ENCODE measurements at places on chromosomes 16 and 17.

GRCh38 chr16:15961060-15961511 is 11.7 kb downstream of the ABCC1 start:
- DNase-seq = peak; percentile 56

- no peak for DNase-seq
Measured at GRCh38 chr16:64253096-64253495, 868.8 kb downstream of the CDH11 start.

GRCh38 chr17:16048811-16049449 is 49.3 kb downstream of the TTC19 start:
- no peak for DNase-seq

GRCh38 chr17:80455336-80455710 is 21.1 kb downstream of the NPTX1 start:
- DNase-seq = no peak

GRCh38 chr17:54969658-54970572 is 1.4 kb downstream of the STXBP4 start:
- no peak for DNase-seq

DNA sequence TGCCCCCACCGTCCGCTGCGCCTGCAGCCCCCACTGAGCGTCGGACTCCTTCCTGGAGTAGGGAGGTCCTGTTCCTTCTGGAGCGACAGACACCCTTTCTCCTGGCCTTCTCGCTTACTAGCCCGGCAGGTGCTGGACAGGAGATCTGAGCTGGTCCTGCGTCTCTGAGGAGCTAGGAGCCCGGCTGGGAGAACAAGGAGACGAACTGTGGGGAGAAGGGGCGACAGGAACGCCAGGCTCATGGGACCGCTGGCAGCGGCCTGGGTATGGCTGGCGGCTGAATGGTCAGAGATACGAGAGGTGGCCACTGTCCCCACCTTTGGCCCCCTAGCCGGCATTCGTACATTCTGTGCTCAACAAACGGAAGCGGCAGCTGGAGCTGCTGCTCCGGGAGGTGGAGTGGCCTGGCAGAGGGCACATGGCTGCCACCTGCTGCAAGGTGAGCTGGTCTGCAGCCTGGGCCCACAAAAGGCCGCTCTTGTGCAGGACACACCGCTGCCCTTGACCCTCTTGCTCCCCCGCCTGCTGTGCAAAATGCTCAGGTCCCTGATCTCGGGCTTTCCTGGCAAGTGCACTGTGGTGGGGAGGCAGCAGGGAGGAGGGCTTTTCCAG is 2066.7 kb downstream of the TP53TG3F start:
- no peak for DNase-seq

- DNase-seq = no peak
Measured at GRCh38 chr17:8121681-8122421, 2.1 kb downstream of the HES7 start.

- DNase-seq = no peak
Measured at GRCh38 chr16:71296584-71297340, 7.6 kb upstream of the CMTR2 start.

DNA sequence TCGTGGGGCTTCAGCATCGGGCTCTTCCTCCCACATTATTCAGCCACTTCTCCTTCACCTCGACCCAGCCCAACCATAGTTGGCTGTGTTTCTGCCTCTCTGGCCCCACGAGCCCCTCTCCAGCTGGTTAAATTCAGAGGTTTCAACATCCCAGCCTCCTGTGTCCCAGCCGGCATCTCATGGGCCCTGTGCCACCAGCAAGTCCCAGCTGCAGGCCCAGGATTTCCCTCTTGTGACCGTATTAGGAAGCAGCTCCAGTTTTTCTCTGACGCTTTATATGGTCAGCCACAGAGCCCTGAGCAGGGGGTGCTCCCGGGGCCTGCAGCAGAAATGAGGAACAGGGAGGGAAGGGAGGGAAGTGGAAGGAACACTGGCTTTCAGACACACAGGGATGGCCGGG is 27.4 kb downstream of the MYH11 start:
- DNase-seq = no peak

- DNase-seq = no peak
Measured at GRCh38 chr17:81693509-81694210, 9.5 kb upstream of the MRPL12 start.

- no peak for DNase-seq
Measured at GRCh38 chr16:23523321-23523720, 13.0 kb upstream of the GGA2 start.

DNA sequence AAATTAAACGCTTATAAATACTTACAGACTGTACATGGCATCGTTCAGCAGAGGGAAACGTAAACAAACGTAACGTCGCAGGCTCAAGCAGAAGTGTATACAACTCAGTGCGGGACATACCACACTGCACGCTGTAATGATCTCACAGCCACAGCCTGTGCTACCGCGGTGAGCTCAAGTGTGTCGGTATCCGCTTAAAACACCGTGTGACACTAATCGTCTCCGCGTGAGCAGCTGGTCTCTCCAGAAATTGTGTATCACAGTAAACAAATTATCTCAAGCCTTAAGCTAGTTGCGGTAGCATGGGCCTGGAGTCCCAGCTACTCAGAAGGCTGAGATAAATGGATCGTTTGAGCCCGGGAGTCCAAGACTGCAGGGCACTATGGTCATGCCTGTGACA is 115.3 kb downstream of the ANKRD11 start:
- no peak for DNase-seq

DNA sequence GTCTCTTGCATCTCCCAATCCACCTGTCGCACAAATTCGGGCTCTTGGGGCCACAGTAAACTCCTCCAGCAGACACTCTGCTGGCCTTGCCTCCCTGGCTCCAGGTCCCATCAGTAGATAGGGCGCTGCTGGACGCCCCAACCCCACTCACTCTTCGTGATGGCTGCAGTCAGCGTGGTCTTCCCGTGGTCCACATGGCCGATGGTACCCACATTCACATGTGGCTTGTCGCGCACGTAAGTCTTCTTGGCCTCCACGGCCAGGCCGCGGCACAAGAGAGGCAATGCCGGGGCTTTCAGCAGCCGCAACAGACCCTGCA is 428 bp downstream of the TUFM start:
- DNase-seq = no peak

GRCh38 chr17:28478712-28479615 is 5.5 kb downstream of the SLC13A2 start:
- DNase-seq = no peak

DNA sequence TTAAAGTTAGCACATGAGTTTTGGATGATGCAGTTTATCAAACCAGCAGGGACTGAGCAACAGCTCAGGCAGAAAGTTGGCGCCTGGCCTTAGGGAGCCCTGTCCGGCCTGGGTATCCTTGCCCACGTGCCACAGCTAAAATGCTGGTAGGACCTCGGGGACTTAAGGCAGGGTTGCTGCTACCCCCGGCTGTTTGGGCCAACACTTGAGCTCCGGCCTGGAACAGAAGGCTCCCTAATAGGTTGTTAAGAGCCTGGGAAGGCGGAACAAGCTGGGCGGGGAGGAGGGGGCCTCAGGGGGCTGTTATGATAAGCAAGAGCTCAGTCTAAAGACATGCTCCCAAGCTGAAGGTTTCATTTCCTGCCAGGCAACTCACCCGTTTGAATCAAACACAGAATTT is 39.7 kb downstream of the CUEDC1 start:
- no peak for DNase-seq

DNA sequence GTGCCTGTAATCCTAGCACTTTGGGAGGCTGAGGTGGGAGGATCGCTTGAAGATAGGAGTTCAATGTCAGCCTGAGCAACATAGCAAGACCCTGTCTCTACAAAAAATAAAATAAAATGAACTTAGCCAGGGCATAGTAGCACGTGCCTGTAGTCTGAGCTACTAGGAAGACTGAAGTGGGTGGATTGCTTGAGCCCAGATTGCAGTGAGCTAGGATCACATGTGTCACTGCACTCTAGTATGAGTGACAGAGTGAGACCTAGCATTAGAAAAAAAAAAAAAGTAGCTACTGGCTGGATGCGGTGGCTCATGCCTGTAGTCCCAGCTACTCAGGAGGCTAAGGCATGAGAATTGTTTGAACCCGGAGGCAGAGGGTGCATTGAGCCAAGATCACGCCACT is 6.0 kb downstream of the ADAP2 start:
- no peak for DNase-seq

DNA sequence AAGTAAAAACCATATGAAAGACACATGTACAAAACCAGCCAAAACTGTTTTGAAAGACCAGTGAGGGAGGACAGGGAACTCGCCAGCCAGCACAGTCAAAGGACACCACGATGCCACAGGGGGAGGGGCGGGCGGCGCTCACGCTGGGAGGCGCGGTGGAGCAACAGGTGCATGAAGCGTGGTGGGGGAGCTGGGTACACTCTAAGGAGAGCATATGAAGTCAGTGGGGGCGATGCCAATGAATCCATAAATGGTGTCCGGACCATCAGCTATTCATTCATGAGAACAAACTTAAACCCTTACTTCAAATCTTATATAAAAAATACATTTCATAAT is 101.0 kb upstream of the DNAH17 start:
- no peak for DNase-seq

GRCh38 chr16:78499399-78499798 is 399.9 kb downstream of the WWOX start:
- DNase-seq = no peak

DNA sequence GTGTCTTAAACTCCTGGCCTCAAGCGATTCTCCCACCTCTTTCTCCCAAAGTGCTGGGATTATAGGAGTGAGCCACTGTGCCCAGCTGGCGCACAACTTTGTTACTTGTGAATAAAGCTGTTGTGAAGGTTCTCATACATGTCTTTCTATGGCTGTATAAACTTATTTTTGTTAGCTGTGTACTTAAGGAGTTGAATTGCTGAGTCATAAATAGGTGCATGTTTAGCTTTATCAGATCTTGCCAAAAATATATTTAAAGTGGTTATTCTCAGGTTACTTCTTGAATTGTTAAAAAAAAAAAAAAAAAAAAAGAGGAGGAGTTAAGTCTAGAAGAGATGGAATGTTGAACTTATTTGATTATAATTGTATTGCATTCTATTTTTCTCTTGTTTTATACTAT is 47.6 kb upstream of the IRX3 start:
- no peak for DNase-seq

GRCh38 chr17:55273579-55274354 is 9.0 kb downstream of the HLF start:
- DNase-seq = no peak

DNA sequence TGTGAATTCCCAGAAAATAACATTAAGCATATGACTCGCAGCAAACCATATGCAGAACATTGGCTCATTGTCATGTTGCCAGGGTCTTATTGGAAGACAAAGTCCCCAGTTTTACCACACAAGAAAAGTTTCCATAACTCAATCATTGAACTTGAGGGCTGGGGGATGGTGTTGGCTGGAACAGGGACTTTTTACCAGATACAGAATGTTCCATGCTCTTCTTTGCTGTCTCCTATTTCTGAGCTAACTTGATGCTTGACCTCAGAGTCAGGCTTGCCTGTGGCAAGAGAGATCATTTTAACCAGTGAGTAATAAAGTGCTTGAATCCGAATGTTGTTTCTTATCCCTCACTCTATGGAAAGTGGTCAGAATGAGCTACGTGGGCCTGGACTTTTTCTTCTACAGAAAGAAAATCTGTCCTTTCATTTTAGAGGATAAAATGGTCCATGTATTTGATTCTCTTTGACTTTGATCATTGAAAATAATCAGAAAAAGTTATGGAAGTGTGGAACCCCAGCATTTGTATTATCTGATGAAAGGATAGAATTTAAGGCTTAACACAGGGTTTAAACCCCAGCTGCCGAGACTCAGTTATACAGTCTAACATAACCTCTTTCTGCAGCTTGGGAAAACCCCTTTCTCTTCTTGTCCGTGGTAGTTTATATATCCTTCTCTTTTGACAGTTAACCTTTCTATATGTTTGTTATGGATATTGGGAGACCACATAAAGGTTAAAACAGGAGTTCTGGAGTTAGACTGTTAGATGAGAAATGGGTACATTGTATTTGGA is 67.0 kb downstream of the TUBD1 start:
- DNase-seq = no peak

GRCh38 chr16:21593530-21594289 is 5.7 kb upstream of the METTL9 start:
- DNase-seq = no peak

DNA sequence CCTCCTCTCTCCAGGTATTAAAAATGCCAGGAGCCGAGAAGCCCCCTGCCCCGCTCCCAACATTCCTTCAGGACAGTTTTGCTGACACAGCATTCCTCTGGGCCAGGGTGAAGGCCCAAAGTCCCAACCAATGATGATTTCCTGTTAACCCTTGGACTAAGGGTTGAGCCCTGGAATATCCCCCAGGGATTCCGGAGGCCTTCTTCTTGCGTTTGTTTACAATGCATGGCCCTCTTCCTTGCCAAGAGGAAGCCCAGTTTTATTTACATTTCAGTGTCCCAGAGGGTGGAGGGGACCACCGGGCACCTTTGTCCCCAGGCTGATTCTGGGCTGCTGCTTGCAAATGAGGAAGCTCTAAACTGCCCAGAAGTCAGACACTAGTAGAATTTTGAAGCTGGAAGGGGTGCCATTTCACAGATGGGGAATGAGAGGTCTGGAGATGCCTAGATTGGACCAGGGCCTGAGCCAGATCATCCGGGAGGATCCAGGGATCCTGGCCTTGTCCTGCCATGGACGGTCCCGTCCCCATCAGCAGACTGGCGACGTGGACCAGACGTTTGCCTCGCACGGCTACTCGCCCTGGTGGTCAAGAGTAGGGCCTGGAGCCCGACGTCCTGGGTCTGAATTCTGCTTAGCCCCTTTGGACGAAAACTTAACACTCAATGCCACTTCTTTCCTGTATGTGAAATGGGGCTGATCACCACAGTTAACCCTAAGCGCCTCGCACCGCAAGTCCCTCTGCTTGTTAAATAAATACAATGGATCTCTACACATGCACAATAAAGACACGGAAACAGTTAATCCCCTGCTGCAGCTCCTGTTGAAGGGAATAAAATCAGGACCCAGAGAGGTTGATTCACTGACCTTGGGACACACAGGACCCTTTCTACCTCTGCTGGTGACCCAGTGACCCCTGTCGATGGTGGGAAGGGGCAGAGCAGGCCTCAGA is 55.6 kb upstream of the CIBAR2 start:
- DNase-seq = no peak

GRCh38 chr16:68328860-68329390 is 18.1 kb downstream of the PRMT7 start:
- DNase-seq = no peak

- no peak for DNase-seq
Measured at GRCh38 chr16:4733211-4733742, 794 bp downstream of the ANKS3 start.

GRCh38 chr16:23132775-23133463 is 16.3 kb downstream of the USP31 start:
- no peak for DNase-seq

Measured in stimulated activated CD4-positive, alpha-beta T cell treated with anti-CD3 and anti-CD28 coated beads, Interleukin-2, amount 100 ng/mL, for 48 hours (primary cell).